ENCODE measurements at places on chromosomes 13 and 19.

GRCh38 chr13:84191139-84191538, 308.9 kb upstream of the SLITRK1 start:
- no peak for DNase-seq

DNA sequence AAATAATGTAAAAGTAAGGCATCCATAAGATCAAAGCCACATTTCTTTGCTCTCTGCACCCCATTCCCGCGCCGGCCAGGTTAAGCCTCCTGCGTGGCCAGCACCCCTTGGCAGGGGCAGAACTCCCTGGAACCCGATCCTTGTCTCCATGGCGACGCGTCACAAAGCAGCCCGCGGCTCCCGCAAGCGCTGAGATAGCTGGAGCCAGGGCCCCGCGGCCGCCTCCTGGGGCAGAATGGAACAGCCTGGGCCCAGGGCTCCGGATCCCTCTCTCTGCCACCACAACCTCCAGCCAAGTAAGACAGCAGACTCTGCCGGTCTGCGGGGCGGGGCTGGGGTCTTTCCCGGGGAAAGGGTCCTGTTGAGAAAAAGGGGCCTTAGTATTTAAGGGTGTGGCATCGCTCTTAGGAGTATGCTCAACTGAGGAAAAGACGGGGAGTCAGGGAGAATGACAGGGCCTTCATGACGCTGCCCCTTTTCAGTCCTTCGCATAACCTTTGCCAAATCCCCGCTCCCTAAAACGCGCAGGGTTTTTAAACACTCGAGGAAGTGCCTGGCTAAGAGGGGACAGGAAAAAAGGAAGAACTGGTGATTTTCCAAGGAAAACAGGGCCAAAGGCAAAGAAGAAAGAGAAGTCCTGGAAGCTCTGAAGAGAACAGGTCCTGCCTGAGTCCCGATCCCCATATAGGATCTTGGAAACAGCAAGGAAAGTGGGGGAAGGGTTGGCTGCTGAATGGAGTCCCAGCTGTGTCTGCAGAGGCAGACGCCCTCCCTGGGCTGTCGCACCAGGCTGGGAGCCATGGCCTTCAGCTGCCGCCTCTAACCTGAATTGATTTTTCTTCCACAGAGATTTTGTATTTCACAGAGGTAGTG, at the start of gene TEX26:
Gene TEX26 (plus strand): TSS at position 176 of the 873 bp plus-strand sequence. CDS start 60 bp downstream, at position 236.
- DNase-seq, result no peak

GRCh38 chr19:30883071-30883470, 466.2 kb downstream of the TSHZ3 start:
- no peak for DNase-seq

GRCh38 chr13:22235285-22235949, 564.5 kb downstream of the FGF9 start:
- DNase-seq, result no peak

DNA sequence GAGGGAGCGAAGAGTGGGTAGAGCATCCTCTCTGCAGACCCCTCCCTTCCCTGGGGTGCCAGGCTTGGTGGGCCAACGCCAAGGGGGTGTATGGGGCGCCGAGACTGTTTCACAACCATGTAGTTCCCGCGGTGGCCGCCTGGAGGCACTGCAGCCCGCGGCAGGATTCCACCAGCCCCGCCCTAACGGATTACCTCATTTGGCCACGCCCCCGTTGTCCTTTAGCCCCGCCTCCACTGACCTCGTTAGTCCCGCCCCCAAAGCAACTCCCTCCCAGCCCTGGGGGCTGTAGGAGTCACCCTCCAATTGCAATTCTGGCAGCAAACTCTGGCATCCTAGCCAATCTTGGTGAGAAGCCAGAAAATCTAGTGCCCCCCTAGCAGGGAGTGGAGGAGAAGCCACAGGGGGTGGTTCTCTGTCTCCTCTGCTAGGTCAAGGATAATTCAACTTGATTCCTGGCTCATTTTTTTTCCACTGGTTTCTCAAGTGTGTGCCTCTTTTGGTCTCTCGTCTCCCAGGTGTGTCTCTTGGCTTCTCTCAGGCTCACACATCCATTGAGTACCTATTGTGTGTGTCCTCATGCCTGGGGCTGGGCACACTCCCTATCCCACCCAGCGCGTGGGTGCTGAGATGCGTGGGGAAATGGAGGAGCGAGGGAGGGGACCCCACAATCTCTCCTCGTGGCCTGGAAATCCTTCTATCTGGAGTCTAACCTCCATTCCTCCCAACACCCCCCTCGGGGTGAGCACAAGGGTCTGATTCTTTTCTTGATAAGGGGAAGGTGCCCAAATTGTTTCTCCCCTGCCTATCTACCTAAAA, 2.0 kb downstream of the OLFM2 start:
- DNase-seq, result peak; percentile 84

- DNase-seq, result peak; percentile 57
Measured at GRCh38 chr19:3285647-3286176, 61.3 kb downstream of the CELF5 start.

DNA sequence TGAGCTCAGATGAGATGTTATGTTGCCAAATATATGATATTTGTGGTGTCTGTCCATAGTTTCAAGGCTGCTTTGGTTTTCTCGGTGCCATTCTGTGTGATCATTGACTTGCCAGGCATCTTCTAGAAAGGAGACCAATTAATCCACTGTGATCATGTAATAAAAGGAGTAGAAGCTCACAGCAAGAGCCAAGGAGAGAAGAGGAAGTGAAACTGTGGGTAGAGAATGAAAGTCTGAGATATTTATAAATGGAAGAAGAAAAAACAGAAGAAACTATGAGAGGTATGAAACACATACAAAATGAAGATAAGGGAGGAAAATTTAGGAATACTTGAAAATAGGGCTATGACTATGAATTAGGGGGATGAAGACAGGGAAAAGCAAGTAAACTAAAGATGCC, 11.1 kb upstream of the ZNF613 start:
- no peak for DNase-seq

- no peak for DNase-seq
Measured at GRCh38 chr13:109728791-109729731, 57.3 kb downstream of the IRS2 start.

DNA sequence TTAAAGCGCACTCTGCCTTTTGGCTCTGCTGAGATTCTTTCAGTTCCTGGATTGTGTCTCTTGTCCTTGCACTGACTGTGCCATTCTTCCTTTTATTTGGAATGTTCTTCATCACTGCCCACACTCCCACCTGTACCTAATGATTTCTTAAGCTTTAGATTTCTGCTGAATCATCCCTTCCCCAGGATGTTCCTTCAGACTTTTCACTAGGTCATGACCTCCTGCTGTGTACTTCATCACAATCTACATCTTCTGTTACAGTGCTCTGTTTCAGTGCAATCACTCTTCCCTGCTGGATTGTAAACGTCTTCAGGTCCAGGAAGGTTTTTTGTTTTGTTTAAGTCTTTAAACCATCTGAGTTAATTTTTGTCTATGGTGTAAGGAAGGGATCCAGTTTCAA, 281.0 kb downstream of the ATP8A2 start:
- DNase-seq, result no peak

Measured in CD8-positive, alpha-beta memory T cell (primary cell).